ENCODE measurements at places on chromosomes 1 and 21.

DNA sequence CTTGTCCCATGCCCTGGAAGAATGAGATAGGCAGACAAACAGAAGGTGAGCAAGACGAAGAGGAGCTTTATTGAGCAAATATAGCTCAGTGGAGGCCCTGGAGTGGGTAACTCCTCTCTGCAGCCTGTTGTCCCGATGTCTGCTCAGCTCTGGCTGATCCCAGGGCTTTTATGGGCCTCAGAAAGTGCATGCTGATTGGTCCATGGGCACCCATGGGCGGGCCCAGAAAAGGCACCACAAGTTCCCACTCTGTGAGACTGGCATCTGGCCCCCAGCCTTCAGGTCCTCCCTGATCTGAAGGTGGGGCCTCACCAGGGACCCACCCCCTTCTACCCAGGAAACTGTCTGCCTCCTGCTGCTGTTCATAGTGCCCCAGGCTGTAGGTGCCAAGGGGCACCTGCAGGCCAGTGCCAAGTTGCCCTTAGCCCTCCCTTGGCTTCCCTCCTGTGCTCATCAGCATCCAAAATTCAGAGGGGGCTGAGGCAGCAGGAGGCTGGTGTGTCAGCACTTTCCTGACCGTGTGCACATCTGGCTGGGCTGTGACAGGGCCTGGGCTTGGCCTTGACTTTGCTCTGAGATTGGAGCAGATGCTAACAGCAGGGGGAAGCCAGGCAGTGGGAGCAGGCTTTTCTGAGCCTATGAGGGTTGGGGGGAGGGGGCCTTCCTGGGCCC is 35.4 kb downstream of the ACTL8 start:
- no peak for DNase-seq

DNA sequence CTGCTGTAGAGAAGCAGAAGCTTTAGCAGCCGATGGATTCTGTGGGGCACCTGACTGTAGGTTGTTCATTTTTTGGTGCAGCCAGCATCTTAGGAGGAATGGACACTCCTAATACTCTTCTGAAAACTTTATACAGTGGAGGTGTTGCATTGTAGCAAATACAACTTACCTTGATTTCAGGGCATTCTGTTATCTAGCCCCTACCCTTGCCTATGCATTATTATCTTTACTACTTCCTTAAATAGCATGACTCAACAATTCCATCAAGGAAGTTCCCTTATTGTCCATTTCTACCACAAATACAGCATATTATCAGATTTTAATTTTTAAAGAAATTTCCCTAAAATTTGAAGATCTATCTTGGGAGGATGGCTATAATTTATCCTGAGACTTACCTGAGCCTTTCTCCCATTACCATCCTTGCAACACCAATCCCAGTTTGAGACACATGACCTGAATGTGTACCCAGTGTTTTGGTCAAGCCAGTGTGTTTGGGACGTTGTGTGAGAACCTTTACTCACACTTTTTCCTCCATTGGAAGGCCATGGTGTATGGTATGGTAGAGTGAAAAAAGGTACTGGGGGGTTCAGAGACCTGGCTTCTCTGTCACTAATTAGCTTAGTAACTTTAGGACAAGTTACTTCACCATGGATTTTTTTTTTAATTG is 9.2 kb downstream of the POU2F1 start:
- no peak for DNase-seq

GRCh38 chr1:237748171-237748960 is 142.4 kb downstream of the ZP4 start:
- no peak for DNase-seq

GRCh38 chr1:218930472-218931241 is 243.0 kb upstream of the LYPLAL1 start:
- DNase-seq, result no peak

DNA sequence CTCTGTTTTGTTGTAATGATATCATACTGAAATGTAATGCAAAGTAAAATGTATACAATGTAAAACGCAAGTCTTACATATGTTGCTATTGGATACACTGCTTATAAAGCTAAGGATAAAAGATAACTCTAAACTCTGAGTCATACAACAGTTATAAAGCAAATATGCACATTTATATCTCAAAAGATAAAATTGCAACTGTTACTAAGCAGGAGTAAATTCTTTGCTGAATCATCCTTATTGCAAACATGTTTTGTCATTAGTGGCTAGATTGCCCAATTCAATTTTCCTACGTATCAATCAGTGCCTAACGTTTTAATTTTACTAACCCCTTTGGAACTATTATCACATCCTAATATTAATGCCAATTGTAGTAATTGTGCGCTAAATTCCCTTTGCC is 762.9 kb downstream of the LTN1 start:
- no peak for DNase-seq
